ENCODE measurements at places on chromosomes 1 and 21.

DNA sequence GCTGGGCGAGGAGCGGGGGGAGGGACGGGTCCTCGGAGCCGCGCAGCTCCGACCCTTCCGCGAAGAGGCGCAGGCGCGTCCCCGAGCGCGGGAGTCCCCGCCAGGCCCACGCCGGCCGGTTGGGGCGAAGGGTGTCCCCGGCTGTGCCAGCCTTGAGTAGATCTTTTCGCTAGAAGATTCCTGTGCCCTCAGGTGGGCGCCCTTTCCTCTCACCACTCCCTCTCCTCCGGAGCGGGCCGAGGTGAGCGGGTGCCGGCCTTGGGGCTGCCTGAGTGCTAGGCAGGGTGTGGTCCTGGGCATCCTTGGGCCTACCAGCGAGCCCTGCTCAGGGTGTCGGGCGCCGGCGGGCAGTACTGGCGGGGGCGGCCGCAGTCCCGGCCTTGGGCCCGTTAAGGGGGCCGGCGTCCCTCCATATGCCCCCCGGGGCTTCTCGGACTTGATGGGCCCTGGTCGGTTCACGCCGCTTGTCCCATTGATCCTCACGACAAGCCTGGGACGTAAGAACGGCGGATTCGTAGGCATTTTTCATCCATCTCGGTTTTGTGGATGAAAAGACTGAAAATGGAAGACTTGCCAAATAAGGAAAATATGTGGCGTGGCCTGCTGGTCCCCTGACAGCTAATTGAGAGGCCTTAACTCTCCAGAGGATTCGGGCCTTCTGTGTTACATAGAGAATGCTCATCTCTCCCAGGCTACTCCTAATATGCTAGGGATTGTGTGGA lies 712 bp downstream of the DEGS1 start:
- peak; percentile 66 for DNase-seq

DNA sequence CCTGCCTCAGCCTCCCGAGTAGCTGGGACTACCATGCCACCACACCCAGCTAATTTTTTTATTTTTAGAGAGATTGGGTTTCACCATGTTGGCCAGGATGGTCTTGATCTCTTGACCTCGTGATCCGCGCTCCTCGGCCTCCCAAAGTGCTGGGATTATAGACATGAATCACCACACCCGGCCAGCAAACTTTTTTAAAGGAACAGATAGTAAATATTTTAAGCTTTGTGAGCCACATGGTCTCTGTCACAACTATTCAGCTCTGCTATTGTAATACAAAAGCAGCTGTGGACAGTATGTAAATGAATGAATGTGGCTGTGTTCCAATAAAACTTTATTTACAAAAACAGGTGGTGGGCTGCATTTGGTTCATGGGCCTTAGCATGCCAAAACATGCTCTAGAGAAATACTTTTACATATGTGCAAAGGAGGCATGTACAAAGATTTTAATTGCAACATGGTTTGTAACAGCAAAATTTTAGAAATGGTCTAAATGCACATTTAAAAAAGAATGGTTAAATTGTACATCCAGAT lies 47.0 kb downstream of the CDCP2 start:
- DNase-seq = peak; percentile 7

GRCh38 chr1:9293533-9294404 lies 1.1 kb downstream of the SPSB1 start:
- no peak for DNase-seq

GRCh38 chr1:9776685-9777084 lies 47.1 kb downstream of the CLSTN1 start:
- DNase-seq = no peak

- DNase-seq = no peak
These were observed 38.6 kb downstream of the C21orf91 start for GRCh38 chr21:17780539-17780938.

DNA sequence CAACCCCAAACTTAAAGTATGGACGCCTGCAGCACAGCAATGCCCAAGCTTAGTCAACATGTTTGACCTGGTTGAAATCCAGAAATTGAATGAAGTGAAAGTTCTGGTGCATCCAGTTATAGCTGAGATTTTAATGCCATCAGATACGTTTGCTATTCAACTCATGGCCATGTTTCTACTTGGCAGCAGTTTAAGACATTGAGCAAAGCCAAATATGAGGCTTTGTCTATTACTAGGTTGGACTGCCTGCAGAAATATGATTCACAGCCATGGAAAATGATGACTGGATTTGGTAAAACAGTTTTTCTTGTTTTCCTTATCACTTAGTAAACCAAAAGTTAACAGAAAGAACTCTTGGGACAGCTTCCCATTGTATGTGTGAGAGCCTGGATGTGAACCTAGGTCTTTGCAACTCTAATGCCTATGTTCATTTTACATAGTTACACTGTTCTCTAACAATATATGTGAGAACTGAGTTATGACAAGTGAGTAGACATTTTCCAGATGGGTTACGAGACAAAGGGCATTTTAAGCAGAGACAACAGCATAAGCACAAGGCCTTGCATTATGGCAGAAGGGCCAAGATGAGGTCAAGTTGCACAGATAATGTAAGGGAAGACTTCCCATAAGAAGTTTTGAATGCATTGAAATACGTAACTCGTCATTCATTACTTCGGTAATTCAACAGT lies 32.4 kb upstream of the MYSM1 start:
- no peak for DNase-seq

GRCh38 chr1:154843636-154844296 lies 26.3 kb downstream of the KCNN3 start:
- DNase-seq = no peak

GRCh38 chr1:225859151-225859550 lies 23.0 kb downstream of the TMEM63A start:
- no peak for DNase-seq

- no peak for DNase-seq
These were observed 214.2 kb upstream of the CACYBP start for GRCh38 chr1:174785510-174785909.

DNA sequence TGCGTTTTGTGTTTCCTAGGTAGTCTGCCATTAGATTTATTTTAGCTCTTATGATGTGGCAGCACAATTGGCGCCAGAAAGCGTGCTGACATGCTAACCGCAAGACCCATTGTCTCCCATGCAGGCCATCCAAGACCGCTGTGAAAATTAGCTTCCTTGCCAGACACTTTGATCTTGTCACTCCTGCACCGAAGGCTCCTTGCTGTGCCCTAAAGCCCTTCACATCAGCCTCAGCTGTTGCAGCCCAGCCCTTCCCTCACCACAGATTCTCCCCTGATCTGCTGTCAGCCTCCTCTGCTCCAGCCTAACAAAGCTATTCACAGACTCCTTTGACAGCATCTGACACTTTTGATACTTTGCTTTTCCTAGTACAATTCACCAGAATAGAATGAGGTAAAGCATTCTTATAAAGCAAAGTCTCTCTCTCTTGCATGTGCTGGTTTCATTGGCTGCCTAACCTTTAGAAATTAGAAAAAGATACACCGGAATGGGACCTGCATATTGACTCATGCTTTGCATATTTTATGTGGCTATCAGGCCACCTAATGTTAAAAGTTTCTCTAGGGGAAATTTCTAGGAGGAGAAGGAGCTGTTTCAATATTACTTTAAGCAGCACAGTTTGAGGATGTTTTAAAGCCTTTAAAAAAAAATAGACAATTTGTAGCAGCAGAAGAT lies 280.3 kb upstream of the FMN2 start:
- DNase-seq = no peak

- DNase-seq = no peak
These were observed 25.8 kb upstream of the THEM4 start for GRCh38 chr1:151935154-151935553.

DNA sequence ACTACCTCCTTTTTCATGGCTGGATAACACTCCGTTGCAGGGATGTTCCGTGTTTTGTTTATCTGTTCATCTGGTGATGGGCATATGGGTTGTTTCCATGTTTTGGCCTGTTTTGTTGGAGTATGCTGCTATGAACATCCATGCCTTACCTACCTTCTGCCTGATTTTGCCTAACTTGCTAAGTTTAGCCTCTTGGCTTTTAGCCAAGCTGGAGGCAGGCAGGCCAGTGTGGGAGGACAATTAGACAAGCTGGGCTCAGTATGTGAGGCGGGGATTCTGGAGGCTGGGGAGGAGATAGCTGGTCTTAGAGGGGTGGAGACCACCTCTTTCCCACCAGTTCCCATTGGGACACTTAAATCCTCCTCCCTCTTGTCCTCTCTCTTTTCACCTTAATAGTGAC lies 98.4 kb upstream of the WNT4 start:
- no peak for DNase-seq

DNA sequence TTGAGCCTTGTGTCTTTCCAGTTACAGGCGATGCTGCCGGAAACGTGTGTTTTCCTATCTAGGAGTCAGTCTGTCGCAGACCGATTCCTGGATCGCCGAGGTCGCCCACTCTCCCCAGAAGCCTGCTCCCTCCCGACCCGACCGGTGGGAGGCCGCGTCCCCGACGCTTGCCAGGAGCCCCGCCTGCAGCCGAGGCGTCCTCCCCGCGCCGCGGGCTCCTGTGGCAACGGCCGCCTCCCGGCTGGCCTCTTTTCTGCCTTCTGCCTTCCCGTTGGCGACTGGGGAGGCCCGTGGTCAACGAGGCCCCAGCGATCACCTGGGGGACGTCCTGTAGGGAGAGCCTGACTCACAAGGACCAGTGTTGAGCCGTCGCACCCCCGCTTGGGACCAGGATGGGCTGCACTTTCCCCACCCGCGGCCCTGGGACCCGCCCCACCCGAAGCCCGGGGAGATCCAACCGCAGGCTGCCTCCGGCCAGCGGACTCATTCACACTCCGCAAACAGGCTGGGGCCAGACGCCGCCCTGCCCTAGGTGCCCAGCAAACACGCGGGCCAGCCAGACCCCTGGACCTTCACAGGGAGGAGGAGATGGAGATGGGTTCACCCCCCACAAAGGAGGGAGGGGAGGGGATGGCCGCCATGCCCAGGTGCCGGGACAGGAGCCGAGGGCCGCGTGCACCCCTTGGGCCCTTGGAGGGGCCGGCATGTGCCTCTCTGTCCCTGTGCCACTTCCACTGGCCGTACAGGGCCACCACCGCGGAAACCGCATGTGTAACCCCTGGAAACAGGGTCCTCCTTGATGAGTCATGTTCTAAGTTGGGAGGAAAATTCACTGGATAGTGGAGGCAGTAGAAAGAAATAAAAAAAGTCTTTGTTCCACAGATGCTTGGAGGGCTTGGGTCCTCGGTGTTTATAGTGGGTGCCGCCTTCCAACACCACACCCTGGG lies 7.2 kb upstream of the COL6A1 start:
- peak; percentile 90 for DNase-seq

GRCh38 chr1:10064416-10065343 lies 31.9 kb downstream of the UBE4B start:
- DNase-seq = no peak

GRCh38 chr1:174112489-174113162 lies 46.7 kb upstream of the RABGAP1L start:
- DNase-seq = no peak

DNA sequence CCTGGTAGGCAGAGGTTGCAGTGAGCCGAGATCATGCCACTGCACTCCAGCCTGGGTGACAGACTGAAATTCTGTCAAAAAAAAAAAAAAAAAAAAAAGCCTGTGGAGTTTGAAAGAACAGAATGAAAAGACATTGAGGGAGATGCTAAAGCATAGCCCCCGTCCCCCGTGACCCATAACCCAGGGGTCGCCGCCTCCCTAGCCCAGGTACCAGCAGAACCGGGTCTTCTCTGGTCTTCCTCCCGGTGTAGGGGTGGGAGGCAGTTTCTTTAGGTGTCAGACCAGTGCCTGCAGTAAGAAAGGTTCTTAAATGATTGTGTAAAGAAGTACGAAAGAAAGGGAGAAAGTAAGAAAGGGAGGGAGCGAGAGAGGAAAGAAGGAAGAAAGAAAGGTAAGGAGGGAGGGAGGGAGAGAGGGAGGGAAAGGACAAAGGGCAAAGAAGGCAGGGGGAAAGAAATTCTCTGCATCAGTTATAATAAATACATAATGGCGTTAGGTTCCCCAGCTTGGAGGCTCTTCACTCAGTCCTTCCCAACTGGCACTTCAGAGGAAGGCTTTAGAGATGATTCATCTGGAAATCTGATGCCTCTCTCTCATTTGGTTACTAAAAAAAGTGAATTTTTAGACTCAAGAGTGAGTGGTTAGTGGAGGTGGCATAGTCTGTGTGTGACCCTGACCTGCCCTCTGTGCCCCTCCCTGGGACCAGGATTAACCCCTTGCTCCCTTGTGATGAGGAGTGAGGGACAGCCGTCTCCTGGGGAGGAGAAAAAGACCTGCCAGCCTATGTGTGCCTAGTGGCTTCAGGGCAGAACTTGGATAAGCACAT lies 1.1 kb downstream of the IL24 start:
- DNase-seq = no peak

DNA sequence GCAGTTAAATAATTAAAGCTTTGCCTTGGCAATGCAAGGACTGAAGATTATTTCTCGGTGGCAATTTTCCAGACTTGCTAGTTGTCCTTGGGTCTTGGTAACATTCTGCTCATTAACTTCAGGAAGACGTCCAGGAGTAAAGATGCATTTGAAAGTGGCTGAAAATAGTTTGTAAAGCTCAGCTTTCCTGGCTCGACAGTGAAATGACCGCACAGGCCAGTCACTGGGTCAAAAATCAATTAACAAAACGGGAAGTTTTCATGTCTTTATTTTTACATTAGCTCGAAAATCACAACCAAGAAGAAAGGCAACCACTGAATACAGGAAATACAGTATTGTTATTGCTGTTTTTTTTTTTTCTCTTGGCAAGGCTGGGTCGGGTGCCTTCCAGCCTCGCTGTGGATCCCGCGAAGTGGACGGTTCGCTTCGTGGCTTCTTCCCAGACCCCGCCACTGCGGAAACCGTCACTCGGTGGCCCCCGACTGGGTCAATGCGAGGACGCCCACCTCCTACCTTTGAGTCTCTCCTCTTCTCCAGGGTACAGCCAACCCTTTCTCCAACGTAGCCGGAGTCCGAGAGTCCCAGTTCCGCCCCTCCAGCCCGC lies 479 bp upstream of the SNX7 start:
- DNase-seq = no peak

GRCh38 chr1:218357211-218357892 lies 12.2 kb downstream of the TGFB2 start:
- no peak for DNase-seq

DNA sequence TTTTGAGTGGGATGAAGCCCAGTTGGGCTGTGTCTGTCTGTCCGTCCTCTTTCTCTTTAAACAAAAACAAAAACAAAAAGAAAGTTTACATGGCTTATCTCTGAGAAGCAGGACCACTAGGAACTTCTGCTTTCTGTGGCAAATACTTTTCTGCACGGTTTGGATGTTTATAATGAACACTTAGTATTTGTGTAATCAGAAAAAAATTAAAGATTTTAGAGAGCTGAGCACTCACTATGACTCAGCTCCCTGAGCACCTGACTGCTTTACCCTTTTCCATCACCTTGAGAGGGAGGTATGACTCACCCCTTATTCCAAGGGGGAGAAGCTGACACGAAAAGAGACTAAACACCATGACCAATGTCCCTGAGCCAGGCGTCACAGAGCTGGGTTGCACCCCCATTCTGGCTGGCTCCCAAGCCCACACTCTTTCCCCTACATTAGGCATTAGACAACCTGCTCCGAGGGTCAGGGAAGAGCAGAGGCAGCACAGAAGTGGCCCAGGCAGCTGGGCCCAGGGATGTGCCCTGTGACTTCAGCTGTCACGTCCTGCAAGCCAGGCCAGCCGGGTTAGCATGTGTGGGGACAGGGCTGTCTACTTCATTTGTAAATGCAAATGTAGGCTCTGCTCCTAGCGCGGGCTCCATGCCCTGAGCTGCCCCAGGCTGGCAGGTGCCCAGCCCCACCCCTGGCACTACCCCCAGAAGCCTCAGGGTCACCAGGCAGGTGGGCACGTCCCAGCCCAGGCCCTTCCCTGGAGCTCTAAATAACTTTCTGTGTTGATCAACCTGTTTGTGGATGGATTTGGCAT lies 30.4 kb downstream of the RAP1GAP start:
- peak; percentile 45 for DNase-seq
